ENCODE measurements at places on chromosomes 13 and 19.

DNA sequence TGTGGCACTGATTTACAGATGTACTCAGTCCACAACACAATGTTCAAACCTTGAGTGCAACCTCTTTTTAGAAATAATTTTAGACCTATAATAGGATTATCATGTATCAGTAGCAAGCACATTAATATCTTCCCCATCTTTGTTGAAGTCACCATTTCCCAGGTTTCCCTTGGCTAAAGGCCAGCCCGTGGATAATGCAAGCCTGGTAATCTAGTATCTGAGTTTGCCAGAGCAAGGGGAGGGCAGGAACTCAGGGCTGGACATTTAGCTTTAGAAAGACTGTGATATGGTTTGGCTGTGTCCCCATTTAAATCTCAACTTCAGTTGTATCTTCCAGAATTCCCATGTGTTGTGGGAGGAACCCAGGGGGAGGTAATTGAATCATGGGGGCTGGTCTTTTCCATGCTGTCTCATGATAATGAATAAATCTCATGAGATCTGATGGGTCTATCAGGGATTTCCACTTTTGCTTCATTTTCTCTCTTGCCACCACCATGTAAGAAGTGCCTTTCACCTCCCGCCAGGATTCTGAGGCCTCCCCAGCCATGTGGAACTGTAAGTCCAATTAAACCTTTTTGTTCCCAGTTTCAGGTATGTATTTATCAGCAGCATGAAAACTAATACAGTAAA is 37.7 kb downstream of the SLC6A16 start:
- no peak for DNase-seq

DNA sequence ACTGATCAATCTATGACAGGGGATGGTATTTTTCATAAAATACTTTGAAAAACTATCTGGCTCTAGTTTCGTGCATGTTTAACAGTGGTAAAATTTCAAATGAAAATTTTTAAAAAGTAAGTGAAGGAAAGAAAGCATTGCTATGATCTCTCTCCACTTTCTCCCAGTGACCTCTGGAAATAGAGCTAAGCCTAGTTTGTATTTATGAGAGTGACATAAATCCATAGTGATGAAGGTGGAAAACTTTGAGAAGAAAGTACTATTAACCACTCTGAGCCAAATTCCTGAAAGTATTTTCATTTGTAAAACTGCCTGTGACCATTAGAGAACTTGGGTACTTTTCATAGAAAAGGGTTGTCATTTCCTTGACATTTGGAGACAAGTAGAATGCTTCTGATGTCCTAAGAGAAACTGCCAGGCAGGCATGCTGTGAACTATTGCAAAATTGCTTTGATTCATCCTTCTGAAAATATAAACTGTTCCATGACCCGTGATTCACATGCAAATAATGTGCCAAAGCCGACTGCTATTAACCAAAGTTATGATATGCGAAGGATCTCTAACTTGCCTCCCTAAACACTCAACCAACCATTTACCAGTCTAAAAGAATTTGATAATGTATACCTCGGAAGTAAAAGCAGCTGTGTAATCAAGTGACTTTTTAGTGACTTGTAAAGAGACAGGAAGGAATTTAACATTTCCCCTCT is 133.2 kb downstream of the VWA8 start:
- no peak for DNase-seq

- peak; percentile 63 for DNase-seq
Measured at GRCh38 chr19:47274891-47275761, 441 bp downstream of the INAFM1 start.

- DNase-seq: no peak
Measured at GRCh38 chr13:73623281-73623680, 510.9 kb downstream of the KLF12 start.

GRCh38 chr19:58356766-58357480 is 3.6 kb upstream of the A1BG start:
- no peak for DNase-seq

GRCh38 chr19:42068361-42068755 is 1.6 kb downstream of the GRIK5 start:
- no peak for DNase-seq

DNA sequence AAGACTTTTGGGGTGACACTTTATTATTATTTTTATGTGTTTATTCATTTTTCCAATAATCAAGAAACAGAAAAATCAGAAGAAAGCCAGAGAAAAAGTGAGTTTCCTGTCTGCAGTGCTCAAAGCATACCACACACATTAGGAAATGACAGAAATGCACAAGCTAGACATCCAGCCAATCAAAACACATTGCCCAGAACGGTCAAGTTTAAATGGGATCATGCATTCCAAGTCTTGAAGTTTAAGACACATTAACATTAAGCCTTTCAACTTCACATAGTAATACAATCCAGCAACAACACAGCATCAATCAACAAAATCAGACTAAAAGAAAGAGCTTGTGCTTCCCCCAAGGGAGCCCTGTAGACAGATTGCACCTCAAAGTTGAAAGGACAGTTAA is 28.7 kb upstream of the MEDAG start:
- DNase-seq: no peak

- no peak for DNase-seq
Measured at GRCh38 chr13:26324294-26324693, 70.4 kb downstream of the CDK8 start.

- DNase-seq: no peak
Measured at GRCh38 chr13:20231839-20232555, at the start of gene GJB6. Gene GJB6 (minus strand): TSS chr13:20232319. CDS start chr13:20223480, 8,839 bp downstream.

- DNase-seq: no peak
Measured at GRCh38 chr13:33158816-33159215, 126.7 kb downstream of the STARD13 start.

DNA sequence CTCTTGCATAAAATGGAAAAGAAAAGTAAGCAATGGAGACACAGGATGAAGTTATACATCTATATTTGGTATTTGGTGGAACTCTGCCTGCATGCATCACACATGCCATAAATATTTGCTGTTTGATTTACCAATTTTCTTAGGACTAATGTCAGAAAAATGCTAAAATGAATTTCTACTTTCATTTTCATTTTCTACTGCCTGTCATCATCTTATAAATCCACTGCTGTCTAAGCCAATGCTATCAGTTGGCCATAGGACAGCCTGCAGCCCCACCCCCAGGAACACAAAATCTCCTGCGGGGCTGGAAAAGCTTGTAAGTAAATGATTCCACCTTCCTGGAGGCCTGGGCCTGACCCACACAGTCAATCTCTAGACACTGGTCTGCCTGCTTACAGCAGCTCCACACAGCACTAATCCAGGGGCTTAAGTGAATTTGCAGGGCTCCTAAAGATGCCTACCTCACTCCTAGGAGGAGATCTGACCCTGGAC is 122.0 kb downstream of the ENOX1 start:
- DNase-seq: peak; percentile 36

DNA sequence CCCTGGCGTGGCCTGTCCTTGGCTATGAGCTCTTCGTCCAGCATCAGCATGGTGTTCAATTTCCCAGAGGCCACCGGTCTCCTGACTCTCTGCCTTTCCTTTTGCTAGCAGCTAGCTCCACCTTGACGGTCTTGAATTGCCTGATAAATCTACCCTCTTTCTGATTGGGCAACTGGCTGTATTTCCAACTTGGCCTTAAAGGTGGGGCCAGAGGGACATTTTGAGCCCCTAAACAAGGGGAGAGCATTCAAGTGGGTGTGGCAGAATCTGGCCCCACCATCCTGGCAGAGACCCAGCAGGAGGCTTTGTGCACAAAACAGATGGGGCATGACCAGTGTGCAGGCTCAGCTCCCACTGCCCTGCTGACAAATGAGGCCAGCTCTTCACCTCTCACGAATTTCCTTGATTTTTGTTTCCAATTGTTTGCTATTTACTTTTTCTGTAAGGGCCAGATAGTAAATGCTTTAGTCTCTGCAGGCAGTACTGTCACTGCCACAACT is 148.9 kb upstream of the VSTM2B start:
- no peak for DNase-seq

DNA sequence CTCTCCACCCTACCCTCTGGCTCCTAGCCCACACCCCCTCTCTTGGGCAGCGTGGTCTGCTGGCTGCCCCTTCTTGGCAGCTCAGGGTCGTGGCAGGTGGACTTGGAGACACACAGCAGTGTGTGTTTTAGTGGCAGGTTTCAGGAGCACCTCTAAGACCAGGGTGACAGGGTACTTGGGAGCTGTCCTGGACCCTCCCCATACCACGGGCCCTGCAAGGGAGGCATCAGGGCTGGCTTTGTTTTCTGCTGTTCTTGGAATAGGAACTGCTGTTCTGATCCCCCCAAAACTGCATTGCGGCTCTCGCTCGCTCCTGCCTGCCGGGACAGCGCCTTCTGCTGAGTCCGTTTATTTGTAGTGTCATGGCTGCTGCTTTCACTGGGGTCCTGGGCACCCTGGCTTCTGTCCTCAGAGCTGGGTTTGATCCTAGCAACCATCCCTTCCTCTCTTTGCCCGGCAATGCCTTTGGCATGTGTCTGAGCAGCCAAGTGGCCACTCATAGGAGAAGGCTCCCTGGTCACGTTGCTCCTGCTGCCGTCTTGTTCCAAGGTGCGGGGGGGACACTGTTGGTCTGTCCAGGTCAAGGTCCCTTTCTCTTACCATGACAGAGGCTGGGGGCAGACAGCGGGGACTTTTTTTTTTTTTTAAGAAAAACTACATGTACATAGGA is 12.1 kb downstream of the COMP start:
- DNase-seq: no peak

DNA sequence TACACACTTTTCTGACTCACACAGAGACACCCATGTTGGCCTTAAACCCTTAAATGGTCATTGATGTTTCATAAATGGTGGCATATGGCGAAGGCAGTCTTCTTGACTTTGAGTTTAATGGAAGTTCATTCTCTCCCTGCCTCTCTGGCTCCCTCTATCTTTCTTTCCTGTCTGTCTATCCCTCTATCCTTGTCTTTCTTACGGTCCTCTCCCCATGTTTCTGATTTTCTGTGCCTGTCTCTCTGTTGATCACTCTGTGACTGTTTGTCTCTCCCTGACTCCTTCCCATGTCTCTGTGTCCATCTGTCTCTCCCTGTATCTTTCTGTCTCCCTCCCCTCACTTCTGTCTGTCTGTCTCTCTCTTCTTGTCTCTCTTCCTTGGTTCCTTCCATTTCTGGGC is 43.2 kb upstream of the SHKBP1 start:
- DNase-seq: no peak

DNA sequence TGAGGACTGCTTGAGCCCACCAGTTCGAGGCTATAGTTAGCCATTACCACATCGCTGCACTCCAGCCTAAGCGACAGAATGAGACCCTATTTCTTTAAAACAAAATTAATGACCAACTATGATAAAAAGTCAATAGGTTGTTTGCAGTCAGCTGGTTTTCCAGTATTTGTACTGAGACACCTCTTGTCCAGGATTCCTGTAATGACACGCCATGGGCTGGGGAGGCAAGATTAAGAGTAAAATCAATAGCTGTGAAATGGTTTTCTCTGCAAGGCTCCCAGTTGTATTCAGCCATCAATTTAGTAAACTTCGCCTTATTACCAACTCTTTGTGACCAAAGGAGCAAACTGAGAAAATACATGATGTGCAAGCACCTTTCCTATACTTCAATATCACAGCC is 29.5 kb downstream of the STK24 start:
- DNase-seq: no peak

- DNase-seq: no peak
Measured at GRCh38 chr19:19948800-19949199, 48.1 kb downstream of the ZNF93 start.

DNA sequence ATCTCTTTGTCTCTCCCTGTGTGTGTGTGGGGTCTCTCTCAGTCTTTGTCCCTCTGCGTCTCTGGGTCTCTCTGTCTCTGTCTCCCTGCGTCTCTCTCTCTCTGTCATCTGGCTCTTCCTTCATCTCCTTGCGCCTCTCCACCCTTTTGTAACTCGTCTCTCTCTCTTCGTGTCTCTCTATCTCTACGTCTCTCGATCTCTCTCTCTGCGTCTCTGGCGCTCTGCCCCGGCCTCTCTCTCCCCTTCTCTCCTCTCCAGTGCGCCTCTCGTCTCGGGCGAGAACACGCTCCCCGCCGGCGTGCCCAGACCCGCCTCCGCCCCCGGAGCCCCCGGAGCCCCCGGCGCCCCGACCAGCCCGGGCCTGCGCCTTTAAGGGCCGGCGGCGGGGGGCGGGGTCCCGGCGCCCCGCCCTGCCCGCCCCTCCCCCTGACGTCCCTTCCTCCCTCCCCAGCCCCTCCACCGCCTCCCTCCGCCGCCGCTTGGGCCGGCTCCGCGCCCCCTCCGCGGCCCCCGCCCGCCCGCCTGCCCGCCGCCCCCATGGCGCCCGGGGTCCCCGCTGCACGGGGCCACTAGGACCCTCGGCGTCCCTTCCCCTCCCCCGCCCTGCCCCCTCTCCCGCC is at the start of gene MARK4:
Gene MARK4, plus strand, starts transcription at position 440 of the 620 bp plus-strand sequence. CDS start 318 bp downstream, outside the sequence.
- DNase-seq: peak; percentile 61

DNA sequence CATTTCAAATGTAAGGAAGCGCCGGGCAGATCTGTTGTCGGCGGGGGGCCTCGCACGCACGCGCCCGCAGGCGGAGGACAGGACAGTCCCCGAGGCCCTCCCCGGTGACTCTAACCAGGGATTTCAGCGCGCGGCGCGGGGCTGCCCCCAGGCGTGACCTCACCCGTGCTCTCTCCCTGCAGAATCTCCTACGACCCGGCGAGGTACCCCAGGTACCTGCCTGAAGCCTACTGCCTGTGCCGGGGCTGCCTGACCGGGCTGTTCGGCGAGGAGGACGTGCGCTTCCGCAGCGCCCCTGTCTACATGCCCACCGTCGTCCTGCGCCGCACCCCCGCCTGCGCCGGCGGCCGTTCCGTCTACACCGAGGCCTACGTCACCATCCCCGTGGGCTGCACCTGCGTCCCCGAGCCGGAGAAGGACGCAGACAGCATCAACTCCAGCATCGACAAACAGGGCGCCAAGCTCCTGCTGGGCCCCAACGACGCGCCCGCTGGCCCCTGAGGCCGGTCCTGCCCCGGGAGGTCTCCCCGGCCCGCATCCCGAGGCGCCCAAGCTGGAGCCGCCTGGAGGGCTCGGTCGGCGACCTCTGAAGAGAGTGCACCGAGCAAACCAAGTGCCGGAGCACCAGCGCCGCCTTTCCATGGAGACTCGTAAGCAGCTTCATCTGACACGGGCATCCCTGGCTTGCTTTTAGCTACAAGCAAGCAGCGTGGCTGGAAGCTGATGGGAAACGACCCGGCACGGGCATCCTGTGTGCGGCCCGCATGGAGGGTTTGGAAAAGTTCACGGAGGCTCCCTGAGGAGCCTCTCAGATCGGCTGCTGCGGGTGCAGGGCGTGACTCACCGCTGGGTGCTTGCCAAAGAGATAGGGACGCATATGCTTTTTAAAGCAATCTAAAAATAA is 18.2 kb downstream of the IL17D start:
- peak; percentile 80 for DNase-seq

DNA sequence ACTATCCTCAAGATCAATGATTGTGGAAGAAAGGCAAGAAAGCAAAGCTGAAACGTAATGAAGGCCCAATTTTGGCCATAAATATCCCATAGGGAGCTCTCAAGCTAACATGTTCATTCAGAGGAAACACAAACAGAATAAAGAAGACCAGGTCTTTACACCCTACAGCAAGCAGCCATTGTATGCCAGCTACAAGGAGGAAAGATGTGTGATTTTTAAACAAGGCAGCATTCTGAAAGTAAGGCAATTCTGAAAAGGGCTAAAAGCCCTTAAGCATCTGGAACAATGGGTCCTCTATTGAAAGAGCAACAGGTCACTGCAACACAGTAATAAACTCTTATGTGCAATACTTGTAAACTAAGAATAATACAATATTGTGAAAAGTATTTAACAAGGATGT is 1002.4 kb downstream of the SLITRK1 start:
- DNase-seq: no peak
